Stimulated activated CD4-positive, alpha-beta T cell treated with anti-CD3 and anti-CD28 coated beads, TNF-alpha, amount 100 ng/mL, for 4 hours (primary cell): ENCODE measurements at places on chromosomes 1 and 21.

DNA sequence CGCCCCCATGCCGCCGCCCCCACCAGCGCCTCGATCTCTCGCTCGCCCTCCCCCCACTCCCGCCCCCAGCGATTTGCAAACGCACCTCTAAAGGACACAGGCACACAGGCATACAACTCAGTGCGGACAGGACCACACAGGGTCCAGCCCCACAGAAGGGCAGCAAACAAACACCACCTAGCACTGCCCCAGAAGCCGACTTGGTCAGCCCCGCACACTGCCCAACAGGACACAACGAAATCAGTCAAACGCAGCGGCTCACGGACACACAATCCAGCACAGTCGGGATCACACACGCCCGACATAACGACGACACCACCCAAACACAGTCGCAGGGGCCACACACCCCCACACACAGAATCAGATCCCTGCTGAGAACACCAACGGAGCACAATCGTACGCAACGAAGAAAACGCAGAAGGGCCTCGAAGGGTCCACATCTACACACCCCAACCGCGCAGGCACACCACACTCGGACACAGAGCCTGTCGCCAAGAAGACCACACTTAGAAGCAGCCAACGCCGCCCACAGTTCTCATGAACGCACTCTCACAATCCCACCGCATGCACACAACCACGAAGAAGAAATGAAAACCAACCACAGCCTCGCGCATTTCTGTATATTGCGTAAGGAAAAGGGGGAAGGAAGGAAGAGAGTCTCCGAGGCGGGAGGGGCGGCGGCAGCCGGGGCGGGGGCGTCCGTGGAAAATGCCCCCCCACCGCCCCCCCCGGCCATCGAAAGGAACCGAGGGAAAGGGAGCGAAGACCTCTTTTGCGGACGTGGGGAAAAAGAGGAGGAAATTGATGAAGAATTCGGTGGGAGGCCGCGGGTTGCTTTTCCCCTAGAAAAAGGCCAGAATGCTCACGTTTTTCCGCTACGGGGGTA, 481 bp downstream of the TAL1 start:
- no peak for DNase-seq

DNA sequence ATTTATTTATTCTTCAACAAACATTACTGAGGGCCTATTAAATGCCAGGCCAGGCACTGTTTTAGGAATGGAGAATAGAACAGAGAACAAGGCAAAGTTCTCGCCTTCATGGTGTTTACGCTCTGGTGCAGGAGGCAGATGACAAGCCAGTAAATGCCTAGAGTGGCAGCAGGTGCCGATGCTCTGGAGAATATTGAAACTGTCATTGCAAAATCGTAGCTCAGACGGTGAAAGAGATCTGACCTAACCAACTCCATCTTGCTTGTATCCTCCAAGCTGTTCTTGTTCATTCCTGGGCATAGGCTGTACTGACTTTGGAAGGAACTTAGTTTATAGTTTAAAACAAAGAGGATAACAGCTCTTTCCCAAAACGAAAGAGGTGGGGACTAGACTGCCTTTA, 13.5 kb upstream of the ENO1 start:
- no peak for DNase-seq

GRCh38 chr1:209455145-209455544, 128.4 kb upstream of the CAMK1G start:
- DNase-seq, result no peak

DNA sequence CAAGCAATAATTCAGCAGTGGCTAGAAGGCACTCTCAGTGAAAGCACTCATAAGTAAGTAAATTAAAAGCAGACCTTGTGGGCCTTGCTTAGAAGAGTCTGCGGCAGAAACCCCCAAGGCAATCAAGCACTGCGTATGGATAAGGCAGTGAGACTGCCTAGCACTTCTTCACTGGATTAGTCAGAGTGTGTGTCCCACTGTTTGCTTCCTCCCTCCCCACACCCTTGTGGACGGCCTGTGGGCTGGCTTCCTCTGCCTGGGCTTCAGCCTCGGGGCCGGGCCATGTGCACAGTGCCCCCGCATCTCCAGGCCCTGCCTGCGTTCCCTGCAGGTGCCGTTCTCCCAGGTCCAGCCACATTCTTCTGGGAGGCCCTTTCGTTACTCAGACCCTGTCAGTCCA, 23.8 kb downstream of the AGT start:
- no peak for DNase-seq

- DNase-seq, result no peak
These were observed 55.2 kb downstream of the SASS6 start for GRCh38 chr1:100077531-100077930.

DNA sequence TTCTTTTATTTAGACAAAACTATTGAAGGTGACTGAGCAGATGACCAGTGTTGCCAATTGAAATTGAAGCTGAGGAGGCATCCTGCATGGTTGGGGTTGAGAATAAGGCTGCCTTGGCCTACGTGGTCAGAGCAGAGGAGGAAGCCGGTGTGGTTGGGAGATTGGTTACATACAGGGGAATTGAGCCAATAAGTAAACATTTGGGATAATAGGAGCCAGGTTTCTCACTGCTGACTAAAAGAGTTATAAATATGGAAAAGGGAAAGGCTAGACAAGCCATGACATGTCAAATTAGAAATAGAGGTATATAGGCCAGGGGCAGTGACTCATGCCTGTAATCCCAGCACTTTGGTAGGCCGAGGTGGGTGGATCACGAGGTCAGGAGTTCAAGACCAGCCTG, 15.8 kb downstream of the SNX7 start:
- no peak for DNase-seq

GRCh38 chr1:102103646-102104045, 106.9 kb upstream of the OLFM3 start:
- no peak for DNase-seq

DNA sequence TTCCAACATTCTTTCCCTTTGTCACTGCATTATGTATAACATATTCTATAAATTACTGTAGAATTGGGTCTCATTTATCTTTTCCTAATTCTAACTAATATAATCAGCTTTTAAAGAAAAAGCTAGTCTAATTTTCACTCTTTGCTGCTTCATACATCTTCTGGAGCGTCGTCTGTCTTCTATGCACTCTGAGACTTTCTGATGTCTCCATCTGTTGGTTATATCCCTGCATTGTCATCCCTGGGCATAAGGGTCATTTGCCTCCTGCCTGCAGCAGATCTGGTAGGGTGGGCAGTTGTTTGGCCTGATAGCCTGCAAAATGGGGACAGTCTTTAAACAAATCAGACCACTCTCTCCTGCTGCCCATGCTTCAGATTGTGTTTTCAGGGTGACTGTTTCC, 40.8 kb upstream of the DYNLT5 start:
- DNase-seq, result no peak

GRCh38 chr1:99180915-99181314, 83.4 kb upstream of the PLPPR4 start:
- no peak for DNase-seq

DNA sequence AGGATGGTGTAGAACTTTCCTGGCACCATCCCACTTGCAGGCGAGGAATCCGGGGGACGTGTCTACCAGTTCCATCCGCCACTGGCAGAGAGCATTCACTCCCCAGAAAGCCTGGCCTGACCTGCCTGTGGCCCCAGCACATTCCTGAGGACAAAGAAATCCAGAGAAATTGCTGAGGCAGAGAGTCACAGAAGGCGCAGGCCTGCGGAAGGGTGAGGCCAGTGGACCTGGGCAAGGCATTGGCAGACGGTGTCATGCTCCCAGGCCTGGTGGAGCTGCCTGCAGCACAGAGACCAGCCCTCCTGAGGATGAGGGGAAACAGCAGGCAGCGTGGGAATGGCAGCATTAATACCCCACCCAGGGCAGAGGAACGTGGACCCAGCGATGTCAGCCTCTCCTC, 81.2 kb upstream of the F3 start:
- no peak for DNase-seq

GRCh38 chr1:4684864-4685522, 30.6 kb downstream of the AJAP1 start:
- DNase-seq, result no peak
